ENCODE measurements at places on chromosomes 1 and 21.
A peak's percentile ranks its signal among the peaks of the same experiment; 100 is the strongest.

GRCh38 chr1:60978421-60979357 is 103.7 kb upstream of the NFIA start:
- peak; percentile 20 for DNase-seq

DNA sequence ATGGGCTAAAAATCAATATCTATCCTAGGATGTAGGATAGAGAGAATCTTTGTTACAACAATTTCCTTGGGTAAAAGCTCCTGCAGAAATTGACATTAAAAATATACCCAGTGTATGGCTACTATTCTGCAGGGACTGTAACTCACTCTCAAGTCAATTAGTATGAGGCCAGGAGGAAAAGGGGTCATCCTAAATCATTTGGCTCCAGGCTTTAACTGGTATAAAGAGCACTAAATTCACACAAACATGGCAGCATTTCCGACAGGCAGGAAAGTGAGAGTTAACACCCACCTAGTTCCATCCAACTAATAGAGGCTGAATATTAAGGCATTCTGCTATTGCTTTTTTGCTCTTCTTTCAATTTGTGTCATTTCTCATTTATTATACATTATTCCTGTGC is 218.6 kb upstream of the C1orf87 start:
- DNase-seq: no peak

- no peak for DNase-seq
Measured at GRCh38 chr1:219480011-219480410, 132.9 kb downstream of the ZC3H11B start.

- DNase-seq: no peak
Measured at GRCh38 chr1:65949230-65949626, 156.5 kb downstream of the PDE4B start.

DNA sequence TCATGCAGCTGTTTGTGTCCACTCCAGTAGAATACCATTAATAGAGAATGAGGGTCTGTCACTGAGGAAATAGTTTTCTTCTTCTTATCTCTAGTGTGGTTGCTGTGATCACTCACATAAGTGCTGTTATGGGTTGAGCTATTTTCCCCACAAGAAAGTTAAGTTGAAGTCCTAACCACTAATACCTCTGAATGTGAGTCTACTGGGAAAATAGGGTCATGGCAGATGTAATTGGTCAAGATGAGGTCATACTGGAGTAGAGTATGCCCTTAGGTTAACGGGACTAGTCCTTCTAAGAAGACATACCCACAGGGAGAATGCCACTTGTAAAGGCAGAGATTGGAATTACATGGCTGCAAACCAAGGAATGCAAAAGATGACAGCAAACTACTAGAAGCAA is 70.5 kb upstream of the COL24A1 start:
- DNase-seq: no peak

- peak; percentile 60 for DNase-seq
Measured at GRCh38 chr1:119712342-119713038, 756 bp downstream of the PHGDH start.

DNA sequence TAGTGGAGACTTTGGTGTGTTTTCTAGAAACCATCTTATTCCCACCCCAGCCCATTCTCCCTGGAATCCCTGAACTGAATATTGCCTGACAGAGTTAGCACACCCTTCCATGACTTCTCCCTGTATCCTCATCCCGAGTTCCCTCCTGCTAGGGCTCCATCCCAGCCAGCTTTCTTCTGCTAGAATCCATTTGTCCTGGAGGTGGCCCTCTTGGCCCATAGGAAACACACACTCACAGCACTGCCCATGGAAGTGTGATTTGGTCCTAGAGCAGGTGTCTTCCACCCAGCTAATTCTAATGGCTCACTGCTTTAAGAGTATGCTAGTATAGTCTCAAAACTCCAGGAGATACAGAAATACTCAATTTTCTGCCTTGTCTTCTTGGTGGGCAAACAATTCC is 4.1 kb downstream of the KRTAP15-1 start:
- no peak for DNase-seq

- DNase-seq: no peak
Measured at GRCh38 chr21:21268885-21269284, 270.7 kb downstream of the NCAM2 start.

DNA sequence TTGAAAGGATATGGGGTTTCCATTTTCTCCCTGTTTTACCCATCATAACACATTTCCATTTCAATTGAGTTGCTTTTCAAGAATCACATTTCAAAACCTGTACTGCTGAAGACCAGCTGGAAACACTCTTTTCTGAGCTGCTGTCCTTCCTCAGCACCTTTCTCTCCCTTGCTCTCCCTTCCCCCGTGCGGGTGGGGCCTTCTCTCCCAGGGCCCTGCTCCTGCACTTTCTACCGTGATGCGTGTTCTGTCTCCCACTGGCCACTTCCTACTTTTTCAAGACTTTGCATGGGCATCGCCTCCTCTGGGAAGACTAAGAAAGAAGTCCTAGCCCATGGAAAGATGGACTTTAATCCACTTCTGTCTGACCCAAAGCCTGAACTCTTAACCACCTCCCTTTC is 390.4 kb downstream of the PTPRU start:
- no peak for DNase-seq

DNA sequence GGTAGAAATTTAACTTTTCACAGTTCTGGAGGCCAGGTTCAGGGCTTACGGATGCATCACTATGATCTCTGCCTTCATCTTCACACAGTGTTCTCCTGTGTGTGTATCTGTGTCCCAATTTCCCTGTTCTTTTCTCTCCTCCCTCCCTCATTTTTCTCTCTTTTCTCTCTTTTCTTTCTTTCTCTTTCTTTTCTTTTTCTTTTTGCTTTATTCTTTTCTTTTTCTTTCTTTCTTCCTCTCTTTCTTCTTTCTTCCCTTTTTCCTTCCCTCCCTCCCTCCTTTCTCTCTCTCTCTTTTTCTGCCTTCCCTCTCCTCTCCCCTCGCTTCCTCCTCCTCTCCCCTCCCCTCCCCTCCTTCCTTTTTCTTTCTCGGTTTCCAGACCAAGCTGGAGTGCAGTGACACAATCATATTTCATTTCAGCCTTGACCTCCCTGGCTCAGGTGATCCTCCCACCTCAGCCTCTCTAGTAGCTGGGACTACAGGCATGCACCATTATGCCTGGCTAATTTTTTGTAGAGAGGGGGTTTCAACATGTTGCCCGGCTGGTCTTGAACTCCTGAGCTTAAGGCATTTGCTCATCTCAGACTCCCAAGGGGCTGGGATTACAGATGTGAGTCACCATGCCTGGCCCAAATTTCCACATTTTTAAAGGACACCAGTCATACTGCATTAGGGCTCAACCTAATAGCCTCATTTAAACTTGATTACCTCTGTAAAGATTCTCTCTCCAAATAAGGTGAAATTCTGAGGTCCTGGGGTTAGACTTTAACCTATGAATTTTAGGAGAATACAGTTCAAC is 115.9 kb downstream of the HUNK start:
- no peak for DNase-seq

DNA sequence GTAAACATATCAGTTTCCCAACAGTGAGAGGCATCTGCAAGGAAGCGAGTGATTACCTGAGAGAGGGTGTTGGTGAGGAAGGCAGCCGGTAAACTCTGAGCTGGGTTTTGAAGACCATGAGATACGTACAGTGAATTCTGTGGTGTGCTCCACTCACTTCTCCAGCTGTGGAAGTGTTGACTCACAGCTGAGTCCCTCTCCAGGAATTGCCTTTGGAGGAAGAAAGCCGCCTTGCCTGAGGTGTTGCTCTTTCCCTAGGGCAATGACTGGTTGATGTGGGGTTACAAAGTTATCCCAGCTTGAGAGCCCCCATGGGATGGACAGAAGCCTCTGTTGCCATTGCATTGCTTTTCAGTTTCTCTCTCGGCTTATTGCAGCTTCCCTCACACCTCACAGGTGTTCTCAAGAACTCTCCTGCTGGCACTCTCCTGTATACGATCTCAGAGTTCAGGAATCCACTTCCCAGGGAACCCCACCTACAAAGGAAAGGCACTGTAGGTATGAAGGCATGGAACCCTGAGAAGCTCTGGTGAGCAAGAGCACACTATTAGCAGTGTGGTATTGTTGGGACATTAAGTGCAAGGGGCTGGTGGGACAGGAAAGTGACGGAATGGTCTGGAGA is 10.8 kb downstream of the NHLH1 start:
- DNase-seq: no peak

DNA sequence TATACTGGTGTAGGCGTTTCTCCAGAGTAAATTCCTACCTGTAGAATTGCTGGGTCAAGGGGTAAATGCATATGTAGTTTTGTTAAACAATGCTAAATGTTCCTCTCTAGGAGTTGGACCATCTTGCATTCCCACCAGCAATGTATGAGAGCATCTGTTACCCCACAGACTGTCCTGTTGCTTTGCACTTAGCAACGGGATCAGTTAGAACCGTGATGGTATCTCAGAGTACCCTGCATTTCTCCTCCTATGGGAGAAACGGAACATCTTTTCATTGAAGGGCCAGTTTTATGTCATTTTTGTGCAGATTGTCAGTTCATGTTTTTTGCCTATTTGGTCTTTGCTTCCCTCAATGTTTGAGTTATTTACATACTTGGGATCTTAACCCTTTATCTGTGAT is 18.0 kb upstream of the RIPPLY3 start:
- DNase-seq: no peak

GRCh38 chr1:37753473-37754321 is 11.2 kb downstream of the EPHA10 start:
- no peak for DNase-seq

DNA sequence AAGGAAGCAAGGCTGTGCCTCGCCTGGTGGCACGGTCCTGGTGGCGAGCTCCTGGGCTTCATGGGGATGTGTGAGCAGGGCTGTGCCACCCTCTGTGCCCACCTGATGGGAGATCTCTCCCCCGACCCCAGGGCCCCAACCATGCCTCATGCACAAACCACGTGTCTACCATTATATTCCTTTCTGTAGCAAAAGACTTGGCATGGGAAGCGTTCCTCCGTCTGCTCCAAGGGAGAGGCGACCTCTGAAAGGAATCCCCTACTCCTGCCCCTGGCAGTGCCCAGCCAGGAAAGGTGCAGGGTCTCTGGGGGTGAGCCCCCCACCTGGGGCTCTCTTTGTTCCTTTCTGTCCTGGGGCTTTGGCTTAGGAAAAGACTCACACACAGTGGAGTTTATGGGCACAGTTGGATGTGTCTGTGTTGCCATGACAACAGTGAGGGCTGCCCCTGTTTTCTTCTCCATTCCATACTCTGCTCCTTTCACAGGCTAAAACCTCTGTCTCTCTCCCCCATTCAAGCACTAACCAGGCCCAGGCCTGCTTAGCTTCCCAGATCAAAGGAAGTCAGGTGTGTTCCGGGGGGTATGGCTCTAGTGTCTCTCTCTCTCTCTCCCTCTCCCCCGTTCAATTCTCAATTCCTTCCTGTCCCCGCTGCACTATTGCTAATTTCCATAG is 21.4 kb upstream of the LRRN2 start:
- DNase-seq: no peak

- DNase-seq: no peak
Measured at GRCh38 chr1:63886340-63886739, 112.5 kb downstream of the ROR1 start.

GRCh38 chr1:68917456-68917855 is 420.6 kb upstream of the DEPDC1 start:
- no peak for DNase-seq

GRCh38 chr1:215603319-215603718 is 36.2 kb downstream of the KCTD3 start:
- DNase-seq: no peak

DNA sequence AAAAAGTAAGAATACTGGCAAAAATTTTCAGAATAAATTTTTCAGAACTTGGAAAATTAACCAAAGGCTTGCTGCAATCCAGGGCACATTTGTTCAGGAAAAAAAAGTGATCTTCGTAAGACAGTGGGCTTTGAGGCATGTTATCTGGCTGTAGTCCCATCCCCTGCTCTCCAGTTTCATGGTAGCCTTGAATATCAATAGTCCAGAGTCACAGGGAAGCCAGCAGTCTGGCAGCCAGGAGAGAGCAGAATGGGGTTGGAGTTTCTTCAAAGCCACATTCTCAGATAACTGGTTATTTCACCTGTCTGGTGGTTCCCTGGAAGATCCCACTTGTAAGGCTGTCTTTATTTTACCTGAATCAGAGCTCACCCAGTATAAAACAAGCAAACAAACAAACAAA is 669.3 kb downstream of the MATN1 start:
- no peak for DNase-seq

GRCh38 chr1:158362482-158362881 is 8.8 kb downstream of the CD1E start:
- DNase-seq: no peak

DNA sequence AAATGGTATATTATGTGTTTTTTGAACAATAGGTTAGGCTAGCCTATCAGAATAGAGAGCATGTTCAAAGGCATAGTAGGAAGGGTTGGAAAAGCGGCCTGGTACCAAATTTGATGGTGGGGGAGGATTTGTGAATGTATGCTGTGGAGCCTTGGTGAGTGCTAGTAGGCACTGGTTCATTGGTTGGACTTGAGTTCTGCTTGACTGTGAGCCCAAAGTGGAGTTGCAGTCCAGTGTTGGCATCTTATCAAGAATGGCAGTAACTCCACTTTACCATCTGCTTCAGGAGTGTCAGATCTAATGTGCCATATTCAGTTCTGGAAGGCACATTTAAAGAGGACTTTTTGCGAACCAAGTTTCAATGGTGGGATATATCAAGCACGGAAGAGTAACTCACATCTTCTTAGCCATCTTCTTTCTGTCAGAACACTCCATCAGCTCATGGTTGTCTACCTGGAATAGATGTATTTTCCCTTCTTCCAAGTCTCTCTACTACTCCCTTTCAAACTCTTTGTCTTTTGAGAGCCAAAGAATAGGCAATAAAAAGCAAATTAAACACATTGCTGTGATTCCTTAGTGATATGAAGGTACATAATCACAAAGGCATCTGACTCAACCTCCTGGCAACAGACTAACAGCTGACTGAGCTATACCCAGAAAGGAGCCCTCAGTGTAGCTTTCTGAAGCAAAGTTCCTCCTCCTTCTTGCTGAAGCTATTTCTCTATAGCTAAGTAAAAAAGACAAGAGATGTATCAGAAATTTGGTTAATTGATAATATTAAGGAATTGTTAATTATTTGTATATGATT is 21.7 kb downstream of the LRRC8B start:
- DNase-seq: no peak

GRCh38 chr21:32562426-32562825 is 22.9 kb downstream of the TCP10L start:
- DNase-seq: peak; percentile 29

DNA sequence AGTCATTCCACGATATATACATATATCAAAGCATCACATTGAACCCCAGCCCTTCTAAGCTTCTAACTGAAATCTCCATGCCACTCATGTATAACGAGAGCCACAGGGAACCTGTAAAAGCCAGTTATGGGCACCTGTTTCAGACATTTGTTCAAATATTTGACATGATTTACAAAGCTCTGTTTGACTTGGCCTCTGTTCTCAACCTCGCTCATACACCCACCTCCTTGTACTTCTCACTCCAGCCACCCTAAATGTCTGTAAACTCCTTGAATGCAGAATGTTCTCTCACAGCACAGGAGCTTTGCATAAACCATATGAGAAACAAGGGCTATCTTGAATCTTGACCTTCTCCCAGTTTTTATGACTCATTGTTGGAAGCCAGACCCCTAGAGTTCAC is 36.9 kb upstream of the CD2 start:
- DNase-seq: no peak

DNA sequence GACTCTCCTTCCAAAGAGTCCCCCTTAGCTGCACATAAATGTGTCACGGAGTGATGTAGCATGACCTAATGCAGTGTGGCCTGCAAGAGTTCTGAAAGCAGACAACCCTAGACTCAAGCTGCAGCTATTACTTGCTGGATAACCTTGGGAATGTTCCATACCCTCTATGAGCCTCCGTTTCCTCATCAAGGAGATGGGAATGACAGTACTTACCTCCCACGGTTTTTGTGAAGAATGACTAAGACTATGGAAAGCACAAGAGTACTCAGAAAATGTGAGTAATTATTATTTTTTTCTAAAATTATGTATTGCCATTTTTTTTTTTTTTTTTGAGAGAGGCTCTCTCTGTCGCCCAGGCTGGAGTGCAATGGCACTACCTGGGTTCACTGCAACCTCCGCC is 3.0 kb downstream of the TTC39A start:
- no peak for DNase-seq
